ENCODE measurements at places on chromosomes 7 and 10. TPM values are rescaled to one million over a fixed set of nuclear protein-coding genes. Genes with fewer than 3 reads are reported as not detected.

The TDRD1 gene
- 0.28 TPM for total RNA-seq

The CPEB3 gene
- total RNA-seq, result 0.51 TPM

The CRTAC1 gene
- total RNA-seq, result not detected

The ANKMY2 gene
- 6.7 TPM for total RNA-seq

The CPA1 gene
- not detected for total RNA-seq

The GNG11 gene
- total RNA-seq, result 1.1 TPM

The ZNF488 gene
- total RNA-seq, result 2.3 TPM

The FAM25C gene
- 8.0 TPM for total RNA-seq

The SUGCT gene
- total RNA-seq, result 4.2 TPM

The LIPJ gene
- not detected for total RNA-seq

The SNCG gene
- 8.9 TPM for total RNA-seq

The TNS3 gene
- 17.8 TPM for total RNA-seq

The BAMBI gene
- 3.4 TPM for total RNA-seq

The ACTL6B gene
- not detected for total RNA-seq

The MRC1 gene
- not detected for total RNA-seq

The SH3PXD2A gene
- total RNA-seq, result 17.2 TPM

The CTAGE4 gene
- 1.4 TPM for total RNA-seq

The ADAMTS14 gene
- not detected for total RNA-seq

The ZNF727 gene
- not detected for total RNA-seq

The PLAC9 gene
- total RNA-seq, result not detected

The RADIL gene
- 0.14 TPM for total RNA-seq

The PODXL gene
- total RNA-seq, result 0.85 TPM

The CYP3A7 gene
- not detected for total RNA-seq

The SRPK2 gene
- 38.0 TPM for total RNA-seq

The LIPF gene
- total RNA-seq, result not detected

The CCDC3 gene
- 16.6 TPM for total RNA-seq

The SPDYE2B gene
- total RNA-seq, result not detected

The PAPOLB gene
- not detected for total RNA-seq

The DEPP1 gene
- 2.6 TPM for total RNA-seq

The SLC39A12 gene
- not detected for total RNA-seq

The USP6NL gene
- total RNA-seq, result 12.7 TPM

The NACAD gene
- total RNA-seq, result 1.8 TPM

The TET1 gene
- total RNA-seq, result 0.85 TPM

The WNT2 gene
- total RNA-seq, result not detected

All from airway epithelial cell (primary cell).